NCI-H1417 treated with DMSO at 0.1 percent for 48 hours (cell line): ENCODE measurements at places on chromosomes 7 and 10.

DNA sequence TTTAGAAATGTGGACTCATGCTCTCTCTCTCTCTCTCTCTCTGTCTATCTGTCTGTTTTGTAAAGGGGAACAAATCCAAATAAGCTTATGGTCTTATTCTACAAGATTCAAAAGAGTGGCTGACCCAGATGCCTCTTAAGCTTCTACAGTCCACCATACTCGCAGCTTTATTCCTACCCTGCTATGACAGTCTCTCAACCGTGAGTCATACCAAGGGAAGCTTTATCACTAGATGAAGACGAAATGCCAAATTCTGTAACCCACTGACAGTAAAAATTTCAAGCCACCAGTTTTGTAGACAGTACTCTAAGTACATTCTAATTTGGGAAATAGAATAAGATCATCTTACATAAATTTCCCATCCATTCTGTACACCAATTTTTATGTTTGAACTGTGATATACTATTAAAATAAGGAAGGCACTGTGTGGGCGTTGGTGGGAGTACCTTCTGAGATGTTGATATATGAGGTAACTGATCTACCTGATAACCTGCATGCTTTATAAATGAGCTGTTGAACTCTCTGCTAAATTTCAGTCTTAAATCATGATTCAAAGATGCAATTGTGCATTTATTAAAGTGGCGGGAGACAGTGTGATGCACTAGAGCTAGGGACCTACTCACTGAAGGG is 153.2 kb downstream of the KLF6 start:
- no peak for DNase-seq

DNA sequence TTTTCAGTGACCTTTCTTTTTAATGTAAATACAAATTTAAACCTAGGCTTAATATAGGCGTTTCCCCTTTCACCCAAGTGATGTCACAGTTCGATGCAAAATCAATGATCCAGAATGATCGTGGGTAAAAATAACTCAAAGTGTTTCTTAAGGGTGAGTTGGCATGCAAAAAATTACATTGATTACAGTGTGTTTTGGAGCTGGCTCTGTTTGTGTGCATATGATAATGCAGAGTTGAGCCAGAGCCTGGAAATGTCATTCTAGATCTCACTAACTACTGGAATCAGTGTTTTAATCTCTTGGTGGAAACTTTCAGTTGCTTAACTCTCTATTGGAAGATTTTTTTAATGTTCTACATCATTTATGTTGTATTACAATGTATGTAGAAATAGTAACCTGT is 72.5 kb upstream of the MXI1 start:
- no peak for DNase-seq

- DNase-seq: no peak
Measured at GRCh38 chr10:3427347-3427746, 254.8 kb upstream of the PITRM1 start.

GRCh38 chr7:84799106-84799505 is 387.8 kb downstream of the SEMA3D start:
- no peak for DNase-seq

DNA sequence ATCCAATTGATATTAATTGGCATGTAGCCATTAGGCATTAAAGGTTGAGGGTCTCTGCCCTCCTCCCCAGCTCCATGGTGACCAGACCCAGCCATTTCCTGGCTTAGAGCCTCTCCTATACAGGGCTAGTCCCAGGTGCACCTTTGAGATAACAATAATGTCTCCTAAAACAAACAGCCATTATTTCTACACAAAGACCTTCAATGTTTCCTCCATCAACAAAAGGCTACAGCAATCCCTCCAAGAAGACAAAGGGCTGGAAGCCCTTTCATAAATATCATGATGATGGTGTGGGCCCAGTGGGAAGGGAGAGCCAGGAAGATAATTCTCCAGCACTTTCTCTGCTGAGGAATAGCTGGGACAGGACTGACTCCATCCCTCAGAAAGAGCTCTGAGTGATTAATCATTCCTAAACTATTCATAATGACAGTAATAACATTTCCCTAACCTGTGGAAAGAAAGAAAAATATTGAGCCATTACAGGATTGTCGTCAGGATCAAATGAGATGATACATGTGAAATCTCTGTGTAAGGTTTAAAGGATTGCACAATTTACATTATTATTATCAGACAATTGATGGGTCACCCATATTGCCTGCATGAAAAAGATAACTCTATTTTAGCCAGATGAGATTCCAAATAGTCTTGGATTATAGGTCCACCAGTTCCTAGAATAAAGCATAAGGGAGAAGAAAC is 10.2 kb downstream of the PKD2L1 start:
- DNase-seq: peak; percentile 22

GRCh38 chr7:41472427-41473125 is 230.3 kb downstream of the INHBA start:
- no peak for DNase-seq

DNA sequence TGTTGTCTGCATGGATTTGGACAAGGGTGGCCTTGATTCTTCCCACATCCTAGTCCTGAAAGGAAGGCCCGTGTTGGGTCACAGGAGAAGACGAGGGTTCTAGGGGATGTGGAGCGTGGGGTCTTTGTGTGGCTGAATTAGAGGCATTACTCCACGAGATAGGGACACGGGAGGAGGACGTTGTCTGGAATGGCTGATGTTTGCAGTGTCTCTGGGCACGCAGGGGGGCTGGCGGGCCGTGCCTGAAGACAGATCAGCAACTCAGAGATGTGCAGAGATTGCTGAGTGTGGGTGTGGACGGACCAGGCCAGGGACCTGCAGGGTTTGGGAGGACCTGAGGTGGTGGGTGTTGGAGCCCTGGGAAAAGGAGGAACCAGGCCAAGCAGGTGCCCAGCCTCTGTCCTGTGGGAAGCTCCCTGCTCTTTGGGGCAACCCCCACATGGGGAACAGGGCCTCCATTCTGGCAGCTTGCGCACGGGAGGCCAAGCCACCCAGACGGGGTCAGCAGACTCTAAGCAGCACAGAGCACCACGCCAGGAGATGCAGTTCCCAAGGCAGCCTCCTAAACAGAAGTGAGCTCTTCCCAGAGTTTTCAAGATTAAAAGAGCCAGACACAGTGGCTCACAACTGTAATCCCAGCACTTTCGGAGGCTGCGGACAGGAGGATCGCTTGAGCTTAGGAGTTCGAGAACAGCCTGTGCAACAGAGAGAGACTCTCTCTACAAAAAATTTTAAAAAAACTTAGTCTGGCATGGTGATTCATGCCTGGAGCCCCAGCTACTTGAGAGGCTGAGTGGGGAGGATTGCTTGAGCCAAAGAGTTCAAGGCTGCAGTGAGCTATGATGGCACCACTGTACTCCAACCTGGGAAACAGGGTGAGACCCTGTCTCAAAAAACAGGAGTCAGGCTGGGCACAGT is 71.0 kb upstream of the GTF2I start:
- DNase-seq: no peak

DNA sequence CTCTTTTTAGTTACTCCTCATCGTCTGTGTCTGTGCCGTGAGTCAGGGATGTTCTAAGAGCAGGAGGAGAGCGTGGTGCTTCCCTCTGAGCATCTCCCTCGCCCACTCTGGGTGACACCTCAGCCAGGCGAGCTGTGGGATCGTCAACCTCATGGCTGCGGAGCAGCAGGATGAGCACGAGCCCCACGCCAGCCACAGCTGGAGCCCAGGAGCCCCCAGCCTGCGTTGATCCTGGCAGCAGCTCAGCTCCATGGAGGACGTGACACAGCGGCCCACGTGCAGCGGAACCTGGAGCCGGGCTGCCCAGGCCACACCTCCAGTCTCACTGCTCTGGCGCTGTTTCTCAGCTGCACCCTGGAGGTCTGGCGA is 512.0 kb downstream of the PTPRN2 start:
- no peak for DNase-seq

DNA sequence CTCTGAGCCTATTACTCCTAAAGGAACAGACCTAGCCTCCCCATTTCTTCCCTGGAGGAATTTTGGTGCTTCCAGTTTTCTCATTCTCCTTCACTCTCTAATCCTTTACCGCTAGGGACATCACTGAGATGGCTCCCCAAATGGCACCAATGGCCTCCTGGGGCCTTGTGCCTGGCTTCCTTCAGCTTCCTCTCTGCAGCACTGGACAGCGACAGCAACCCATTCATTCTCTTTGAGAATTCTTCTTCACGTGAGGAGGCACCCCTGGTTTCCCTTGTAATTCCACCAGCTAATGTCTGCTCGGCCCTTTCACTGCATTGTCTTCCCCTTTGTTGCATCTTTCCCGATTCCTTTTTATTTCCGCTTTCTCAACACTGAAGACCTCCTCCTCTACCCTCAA is 24.6 kb upstream of the KDM7A start:
- DNase-seq: no peak

DNA sequence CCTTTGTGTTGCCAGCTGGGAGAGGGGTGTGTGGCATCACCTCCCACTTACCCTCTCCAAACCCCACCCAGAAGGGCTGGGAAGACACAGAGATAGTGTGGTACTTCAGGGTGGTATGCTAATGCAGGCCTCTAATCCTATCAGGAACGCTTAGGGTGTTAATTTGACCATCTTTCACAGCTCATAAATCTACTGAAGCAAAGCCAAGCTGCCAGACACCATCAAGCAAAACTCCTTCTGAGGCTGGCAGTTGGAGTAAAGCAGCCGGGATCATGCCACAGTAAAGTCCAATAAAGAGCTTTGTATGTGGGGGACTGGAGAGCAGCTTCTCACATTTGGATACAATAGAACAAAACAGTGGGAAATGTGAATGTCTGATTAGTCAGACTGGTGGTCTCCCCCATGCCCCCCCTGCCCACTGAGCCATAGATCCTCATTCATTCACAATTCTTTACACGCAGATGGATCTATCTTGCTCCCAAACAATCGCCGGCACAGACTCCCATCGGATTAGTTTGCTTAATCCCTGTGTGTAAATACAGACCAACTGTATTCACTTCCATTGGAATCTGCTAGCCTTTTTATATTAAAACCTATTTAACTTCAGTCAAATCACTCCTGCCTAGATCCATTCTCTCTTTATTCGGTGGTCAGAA is 29.6 kb downstream of the FGFBP3 start:
- no peak for DNase-seq

DNA sequence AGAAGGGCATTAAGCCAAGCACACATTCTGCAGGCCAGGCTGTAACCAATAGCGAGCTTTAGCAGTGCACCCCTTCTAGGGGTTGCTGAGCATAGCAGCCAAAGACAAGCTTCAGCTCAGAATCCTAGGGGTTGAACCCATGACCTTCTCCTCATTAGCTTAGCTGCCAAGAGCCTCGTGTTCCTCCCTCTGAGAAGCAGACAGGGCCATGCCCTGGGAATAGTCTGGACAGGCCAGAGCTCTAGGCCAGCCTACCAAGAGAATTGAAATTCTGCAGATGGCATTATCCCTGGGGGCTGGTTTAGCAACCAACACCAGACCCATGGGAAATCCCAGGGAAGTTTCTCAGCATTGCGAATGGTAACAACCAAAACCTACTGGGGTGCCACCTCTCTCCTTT is 77.2 kb downstream of the PLXNA4 start:
- DNase-seq: no peak

DNA sequence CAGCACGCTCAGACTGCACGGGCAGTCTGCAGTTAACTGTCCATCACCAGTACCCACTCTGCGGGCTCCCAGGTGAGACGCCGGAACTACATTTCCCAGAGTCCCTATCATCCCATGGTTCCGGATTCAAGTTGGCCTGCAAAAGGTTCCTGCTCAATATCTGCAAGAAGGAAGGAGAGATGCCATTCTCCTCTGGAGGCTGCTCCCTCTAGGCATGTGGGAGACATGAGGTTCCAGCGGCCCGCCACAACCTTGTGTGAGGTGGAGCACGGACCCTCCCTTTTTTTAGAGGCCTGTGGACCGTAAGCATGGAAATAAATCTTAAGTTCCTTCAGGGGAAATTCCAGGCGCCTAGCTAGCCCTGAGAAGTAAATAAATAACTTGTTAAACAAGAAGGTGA is 29.7 kb downstream of the NUP42 start:
- no peak for DNase-seq

- DNase-seq: no peak
Measured at GRCh38 chr10:12606461-12606860, 257.1 kb downstream of the CAMK1D start.

DNA sequence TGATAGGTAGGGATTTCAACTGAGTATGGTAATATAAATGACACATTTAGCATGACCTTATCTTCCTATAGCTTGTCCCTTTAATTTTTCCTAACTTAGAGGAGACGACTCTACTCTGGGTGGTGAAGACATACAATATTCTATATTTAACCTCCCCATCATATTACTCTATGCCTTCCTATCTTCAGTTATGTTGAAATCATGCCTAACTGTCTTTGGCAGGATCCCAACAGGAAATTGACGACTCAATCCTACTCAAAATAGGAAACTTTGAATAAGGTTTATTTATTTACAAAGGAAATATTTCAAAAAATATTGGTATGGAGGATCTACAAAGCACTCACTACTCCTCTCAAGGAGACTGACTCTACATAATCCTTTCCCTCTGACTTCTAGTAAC is 24.1 kb upstream of the SEMA3A start:
- DNase-seq: no peak

DNA sequence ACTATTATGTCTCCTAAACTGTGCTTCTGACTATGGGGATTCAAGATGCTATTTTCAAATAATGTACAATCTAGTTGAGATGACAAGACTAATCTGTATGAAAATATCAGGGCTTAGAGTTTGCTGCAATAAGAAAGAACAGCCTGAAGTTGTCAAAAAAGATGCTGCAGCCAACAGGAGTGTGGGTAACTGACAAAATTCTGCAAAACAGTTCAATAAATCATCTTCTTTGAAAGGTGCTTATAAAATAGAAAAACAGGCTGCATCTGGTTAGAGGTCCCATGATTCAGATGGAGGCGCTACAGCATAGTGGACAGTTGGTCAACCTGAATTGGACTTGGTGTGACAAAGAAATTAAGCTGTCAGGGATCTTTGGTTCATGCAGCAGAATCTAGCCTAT is 511.0 kb downstream of the XPNPEP1 start:
- DNase-seq: no peak

DNA sequence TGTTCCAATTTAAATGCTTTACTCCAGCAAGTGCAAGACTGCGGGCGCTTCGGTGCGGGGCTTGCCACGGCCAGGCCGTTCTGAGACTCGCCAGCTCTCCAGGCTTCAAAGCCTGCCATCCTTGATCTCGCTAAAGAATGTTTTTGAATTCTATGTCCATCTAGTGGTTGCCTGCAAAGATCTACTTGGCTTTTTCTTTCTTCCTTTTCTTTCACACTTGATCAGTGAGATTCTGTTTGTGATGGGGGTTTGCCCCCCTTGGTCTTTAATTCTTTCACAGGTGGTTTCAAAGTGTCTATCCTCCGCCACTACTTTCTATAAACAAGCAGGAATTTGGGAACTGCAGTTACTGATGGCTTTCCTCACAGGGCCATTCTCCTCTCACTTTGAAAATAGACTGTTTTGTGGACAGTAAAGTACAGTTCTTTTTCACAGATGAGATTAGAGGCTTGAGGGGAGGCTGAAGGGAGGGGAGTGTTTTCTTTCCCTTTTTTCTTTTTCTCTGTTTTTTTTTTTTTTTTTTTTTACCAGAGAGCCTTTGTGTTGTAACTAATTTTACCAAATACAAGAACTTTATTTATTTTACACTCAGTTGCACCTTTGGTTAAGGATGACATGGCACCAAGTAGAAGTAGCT is 15.2 kb upstream of the FBXW4 start:
- no peak for DNase-seq

GRCh38 chr7:28474640-28475039 is 62.3 kb downstream of the CREB5 start:
- no peak for DNase-seq

- no peak for DNase-seq
Measured at GRCh38 chr7:153523320-153524015, 528.7 kb upstream of the DPP6 start.

- DNase-seq: no peak
Measured at GRCh38 chr7:31116615-31117014, 64.5 kb downstream of the ADCYAP1R1 start.
